ENCODE measurements at places on chromosomes 3 and 15.

DNA sequence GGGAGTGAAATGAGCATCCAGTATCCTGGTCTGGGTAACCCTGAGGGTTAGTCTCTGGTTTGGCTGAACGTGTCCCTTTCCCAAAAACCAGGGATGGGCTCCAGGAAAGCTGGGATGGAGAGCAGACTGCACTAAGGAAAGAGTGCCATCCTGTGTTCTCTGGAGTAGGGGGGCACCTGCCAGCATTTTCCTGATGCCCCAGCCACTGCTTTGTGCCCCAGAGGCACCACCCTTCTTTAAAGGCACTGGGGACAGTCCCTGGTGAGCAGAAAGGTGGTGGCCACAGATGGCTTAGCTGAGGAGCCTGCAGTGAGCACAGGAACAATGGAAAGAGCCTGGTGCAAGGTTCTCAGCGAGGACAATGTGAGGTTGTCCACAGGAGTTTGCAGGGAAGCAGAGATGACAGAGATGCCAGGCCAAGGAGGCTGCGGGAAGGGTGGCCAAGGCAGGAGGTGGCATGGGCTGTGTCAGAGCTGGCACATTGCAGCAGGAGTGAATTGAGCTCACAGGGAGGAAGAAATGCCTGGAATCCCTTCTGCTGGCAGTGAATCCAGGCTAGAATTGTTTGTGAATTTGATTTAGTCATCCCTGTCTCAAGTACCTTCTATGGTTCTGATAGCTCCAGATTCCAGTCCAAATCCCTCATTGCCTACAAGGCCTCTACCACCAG is 39.9 kb downstream of the AMOTL2 start:
- H3K36me3 ChIP-seq, result no peaks in the 10 kb centered on the region
- no peaks in the 10 kb centered on the region for H3K27me3 ChIP-seq
- no peak overlapping the region for H3K27ac ChIP-seq
- no peaks in the 10 kb centered on the region for H3K4me1 ChIP-seq
- H3K4me3 ChIP-seq, result no peak overlapping the region

DNA sequence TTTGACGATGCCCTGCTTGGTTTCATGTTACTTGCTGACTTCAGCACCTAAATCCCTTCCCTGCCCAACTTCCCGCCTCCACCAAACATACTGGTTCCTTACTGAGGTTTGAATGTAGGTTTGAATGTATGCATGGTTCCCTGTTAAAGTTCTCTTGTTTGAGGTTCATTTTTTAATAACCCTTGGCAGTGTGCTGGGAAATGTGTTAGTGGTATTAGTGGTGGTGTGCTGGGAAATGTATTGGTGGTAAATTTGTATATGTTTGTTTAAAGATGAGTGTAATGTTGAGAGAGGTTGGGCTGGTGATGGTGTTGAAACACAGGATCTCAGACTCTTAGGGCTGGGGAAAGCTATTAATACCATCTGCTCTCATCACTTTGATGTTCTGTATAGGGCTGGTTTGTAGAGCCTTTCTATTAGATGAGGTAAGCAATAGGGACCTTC is 392.7 kb downstream of the PTPRG start:
- no peaks in the 10 kb centered on the region for H3K27me3 ChIP-seq
- DNase-seq, result no peak
- no peaks in the 10 kb centered on the region for H3K36me3 ChIP-seq

DNA sequence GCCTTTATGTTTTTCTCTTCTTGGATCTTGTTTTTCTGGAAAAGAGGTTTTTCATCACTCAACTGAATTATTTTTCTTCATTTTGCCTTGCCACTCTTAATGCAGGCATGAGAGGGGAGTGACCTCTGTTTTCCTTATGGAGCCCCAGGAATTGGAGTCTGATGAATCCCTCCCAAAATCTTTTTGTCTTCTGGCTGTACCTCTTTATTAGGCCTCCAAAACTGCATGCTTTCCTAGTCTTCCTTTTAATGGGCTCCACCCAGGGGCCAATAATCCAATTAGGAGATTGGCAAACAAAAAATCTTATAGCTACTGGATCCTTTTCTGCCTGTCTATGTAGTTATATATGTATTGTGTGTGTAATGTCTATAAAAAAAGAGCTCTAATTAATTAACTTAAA is 192.4 kb upstream of the PEX5L start:
- H3K27ac ChIP-seq, result no peak overlapping the region
- H3K4me1 ChIP-seq, result no peaks in the 10 kb centered on the region
- no peak for DNase-seq
- H3K27me3 ChIP-seq, result no peaks in the 10 kb centered on the region
- H3K4me3 ChIP-seq, result no peak overlapping the region
- no peaks in the 10 kb centered on the region for H3K36me3 ChIP-seq

GRCh38 chr15:29400701-29401100 is 131.1 kb upstream of the NSMCE3 start:
- H3K27me3 ChIP-seq, result peaks cover 4% of the 10 kb centered on the region
- no peaks in the 10 kb centered on the region for H3K36me3 ChIP-seq
- H3K27ac ChIP-seq, result no peak overlapping the region
- DNase-seq, result no peak

DNA sequence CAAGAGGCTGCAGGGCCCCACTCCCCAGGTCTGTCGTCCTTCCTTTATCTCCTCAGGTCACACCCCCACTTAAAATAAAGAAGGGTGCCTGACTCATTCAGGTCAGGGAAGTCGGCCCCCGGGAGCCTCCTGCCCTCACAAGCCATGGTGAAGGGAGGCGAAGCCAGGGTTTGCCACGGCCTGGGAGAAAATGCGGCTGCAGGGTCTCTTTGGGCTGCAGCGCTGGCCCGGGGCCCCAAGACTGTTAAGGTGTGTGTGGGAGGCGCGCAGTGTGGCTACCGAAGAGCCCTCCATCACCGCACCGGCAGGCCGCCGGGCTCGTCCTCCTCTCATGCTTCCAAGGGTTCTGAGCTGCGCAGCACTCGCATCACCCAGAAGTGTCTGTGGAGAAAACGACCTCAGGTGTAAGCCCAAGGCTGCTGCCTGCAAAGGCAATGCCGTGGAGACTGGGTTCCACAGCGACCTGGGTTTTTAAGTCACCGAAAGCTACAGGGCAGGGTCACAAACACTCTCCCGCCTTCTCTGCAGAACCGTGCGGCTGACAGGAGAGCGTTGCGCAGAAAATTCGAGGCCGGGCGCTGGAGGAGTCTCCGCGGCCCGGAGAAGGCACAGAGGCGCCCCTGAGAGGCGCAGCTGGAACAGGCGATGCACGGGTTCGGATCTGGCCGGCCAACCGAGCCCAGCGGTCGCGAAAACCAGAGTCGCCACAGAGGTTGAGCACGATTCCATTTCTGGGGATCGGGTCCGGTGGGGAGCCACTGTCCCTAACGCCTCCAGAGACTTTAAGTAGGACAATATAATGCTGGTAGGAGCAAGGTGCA is 8.7 kb downstream of the FOXL2 start:
- H3K4me1 ChIP-seq, result peaks cover 15% of the 10 kb centered on the region
- DNase-seq, result no peak
- H3K27me3 ChIP-seq, result peaks cover 78% of the 10 kb centered on the region
- H3K36me3 ChIP-seq, result no peaks in the 10 kb centered on the region

- peak; percentile 55 for DNase-seq
- no peak overlapping the region for H3K27ac ChIP-seq
- no peaks in the 10 kb centered on the region for H3K4me1 ChIP-seq
- no peak overlapping the region for H3K4me3 ChIP-seq
Observed at GRCh38 chr15:73240866-73241499, 127.8 kb downstream of the HCN4 start.

GRCh38 chr3:3296979-3297381 is 117.5 kb upstream of the CRBN start:
- H3K27ac ChIP-seq, result no peak overlapping the region
- no peaks in the 10 kb centered on the region for H3K4me1 ChIP-seq
